ENCODE measurements at places on chromosomes 6 and 20. TPM values are rescaled to one million over a fixed set of nuclear protein-coding genes. Genes with fewer than 3 reads are reported as not detected.

DNA sequence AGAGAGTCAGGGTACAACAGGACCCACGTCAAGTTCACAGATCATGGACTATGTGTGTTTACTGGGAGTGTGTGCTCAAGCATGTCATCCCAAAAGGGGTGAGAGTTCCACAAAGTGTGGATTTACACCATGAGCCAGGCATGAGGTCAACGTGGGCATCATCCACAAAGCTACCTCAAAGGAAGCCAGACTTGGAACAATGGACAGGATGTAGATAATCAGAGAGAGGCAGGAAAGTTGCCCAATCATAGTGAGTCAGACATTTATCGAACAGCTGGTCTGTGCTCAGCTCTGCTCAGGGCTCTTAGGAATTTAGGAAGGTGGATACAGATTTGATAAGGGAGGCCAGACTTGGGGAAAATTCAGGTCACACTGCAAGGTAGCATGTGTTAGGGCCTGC lies 317.2 kb upstream of the CDYL start:
- DNase-seq: no peak

- no peak for DNase-seq
Measured at GRCh38 chr20:39829661-39830060, 859.4 kb downstream of the MAFB start.

- DNase-seq: no peak
Measured at GRCh38 chr20:18543216-18543615, 24.0 kb upstream of the SMIM26 start.

- DNase-seq: no peak
Measured at GRCh38 chr20:41848180-41848579, 230.0 kb upstream of the CHD6 start.

DNA sequence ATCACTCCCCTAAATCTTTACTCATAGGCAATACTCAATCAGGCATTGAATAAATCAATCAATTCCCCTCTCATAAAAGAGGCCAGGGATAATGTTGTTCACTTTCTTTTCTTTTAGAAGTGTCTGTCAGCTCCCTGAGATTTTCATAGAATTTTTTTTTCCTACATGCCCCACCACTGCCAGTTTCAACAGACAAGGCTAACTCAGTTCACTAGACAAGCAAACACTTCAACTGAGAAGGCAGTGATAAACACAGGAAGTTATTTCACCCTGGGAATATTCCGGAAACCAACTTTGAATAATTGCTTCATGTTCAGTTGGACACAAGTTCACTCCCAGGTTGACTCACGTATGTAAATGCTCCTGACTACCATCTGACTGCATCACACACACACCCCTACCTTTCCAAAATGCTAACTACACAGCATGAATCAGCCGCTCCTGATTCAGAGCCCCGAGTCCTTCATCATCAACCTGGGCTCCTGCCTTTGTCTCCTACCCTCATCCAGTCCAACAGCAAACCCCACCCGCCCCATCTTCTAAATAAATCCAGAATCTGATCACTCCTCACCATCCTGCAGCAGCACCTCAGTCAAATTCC lies 143.9 kb downstream of the BCAS1 start:
- DNase-seq: peak; percentile 45

DNA sequence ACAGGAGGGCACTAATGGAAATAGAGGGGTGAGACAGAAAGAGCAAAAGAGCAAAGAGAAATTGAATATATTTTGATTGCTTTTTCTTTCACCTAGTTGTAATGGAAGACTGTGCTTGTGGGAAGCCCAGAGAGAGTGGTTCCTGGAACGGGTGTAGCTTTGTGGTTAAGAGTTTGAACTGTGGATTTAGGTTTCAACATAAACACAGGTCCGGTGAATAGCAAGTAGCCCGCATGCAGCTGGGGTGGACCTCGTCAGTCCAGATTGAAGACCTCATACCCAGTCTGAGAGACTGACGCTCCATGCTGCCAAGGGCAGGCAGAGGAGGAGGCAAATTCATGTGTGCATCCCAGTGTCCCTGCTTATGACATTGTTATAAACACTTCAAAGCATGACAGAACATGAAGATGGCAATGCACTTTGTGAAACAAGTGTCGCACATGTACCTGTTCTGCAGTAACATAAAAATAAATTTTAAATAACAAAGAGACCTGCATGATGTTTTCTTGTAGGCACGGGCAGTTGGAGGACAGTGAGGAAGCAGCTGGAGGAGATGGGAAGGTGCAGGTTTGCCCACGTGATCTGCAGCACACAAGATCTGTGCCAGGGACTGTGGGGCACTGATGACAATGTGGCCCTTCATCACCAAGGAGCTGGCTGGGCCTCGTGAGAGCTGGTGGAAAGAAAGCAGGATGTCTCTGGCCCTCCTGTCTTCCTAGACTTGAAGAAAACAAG lies 220.5 kb upstream of the SSTR4 start:
- no peak for DNase-seq

GRCh38 chr6:112183271-112183671 lies 71.1 kb downstream of the LAMA4 start:
- peak; percentile 28 for DNase-seq

DNA sequence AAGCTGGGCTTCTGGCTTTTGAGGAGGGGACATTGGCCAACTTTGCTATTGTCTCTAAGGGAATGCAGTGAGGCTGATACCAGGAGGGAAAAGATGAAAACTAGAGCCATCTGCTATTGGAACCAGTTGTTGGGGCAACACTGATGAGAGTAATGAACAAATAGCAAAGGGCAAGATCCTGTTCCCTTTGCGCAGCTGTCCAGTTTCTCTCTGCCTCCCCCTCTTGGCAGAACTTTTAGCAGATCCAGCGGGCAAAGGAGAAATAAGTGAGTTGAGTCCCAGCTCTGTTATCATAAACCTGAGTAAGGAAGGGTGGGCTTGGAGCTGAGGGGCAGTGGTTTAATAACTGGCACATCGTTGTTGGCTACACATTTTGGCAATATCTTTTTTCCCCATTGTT lies 126.8 kb downstream of the AKAP7 start:
- no peak for DNase-seq

DNA sequence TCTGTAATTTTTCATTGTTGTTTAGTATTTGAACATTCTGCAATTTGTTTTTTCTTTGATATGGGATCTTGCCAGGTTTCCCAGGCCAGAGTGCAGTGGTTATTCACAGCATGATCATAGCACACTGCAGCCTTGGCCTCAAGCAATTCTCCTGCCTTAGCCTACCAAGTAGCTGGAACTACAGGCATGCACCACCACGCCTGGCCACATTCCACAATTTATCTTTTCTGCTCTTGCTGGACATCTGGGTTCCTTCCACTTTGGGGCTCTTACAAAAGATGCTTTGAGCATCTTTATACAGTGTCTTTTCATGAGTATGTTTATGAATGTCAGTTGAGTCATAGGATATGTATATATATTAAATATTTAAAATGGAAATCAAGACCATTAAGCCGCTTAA lies 42.0 kb downstream of the PGM3 start:
- no peak for DNase-seq

GRCh38 chr20:46703435-46703834 lies 6.0 kb upstream of the SLC2A10 start:
- no peak for DNase-seq

- DNase-seq: no peak
Measured at GRCh38 chr6:125913864-125914351, 42.7 kb upstream of the HINT3 start.

DNA sequence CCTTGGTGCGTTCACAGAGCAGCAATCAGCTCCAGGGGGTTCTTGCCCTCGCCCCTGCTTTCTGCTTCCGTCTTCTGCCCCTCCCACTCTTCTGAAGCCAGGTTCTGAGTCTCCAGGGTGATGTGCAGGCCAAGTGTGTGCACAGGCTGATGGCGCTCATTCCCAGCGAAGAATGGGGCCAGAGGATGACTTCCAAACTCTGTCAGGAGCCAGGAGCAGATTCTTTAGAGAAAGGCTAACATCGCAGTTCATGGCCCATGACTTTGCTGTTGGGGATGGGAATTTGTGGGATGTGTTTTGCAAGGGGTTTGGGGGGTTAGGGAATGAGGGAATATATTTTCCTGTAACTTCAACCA lies 56.1 kb upstream of the CCN6 start:
- no peak for DNase-seq

The TMEM74B gene
- total RNA-seq: not detected

The DDO gene
- not detected for total RNA-seq
